T-helper 2 cell treated with Interferon-gamma antibody and Interleukin-4, amounts not matched to agents 100 ng/mL and 5 ng/mL, for 36 hours (primary cell): ENCODE measurements at places on chromosomes 7 and 10. TPM values are rescaled to one million over a fixed set of nuclear protein-coding genes. Genes with fewer than 3 reads are reported as not detected.

Gene ATOH7
- total RNA-seq = not detected in 2 replicates

Gene HACD1
- 0.86 and 1.3 TPM in 2 replicates for total RNA-seq

Gene NKX2-3
- total RNA-seq = not detected in 2 replicates

Gene SPDYE6
- total RNA-seq = not detected in 2 replicates

Gene SH2D4B
- 0.07 and 0.14 TPM in 2 replicates for total RNA-seq

Gene IFIT1B
- total RNA-seq = not detected in 2 replicates

Gene SORBS1
- total RNA-seq = 0.91 and 1.1 TPM in 2 replicates

Gene ZC3HAV1L
- total RNA-seq = 19.7 TPM in 2 replicates

Gene MMRN2
- total RNA-seq = not detected in 2 replicates

Gene PIK3AP1
- 2.7 and 3.1 TPM in 2 replicates for total RNA-seq

Gene CADPS2
- total RNA-seq = not detected in 2 replicates

Gene MPP7
- 4.9 and 5.6 TPM in 2 replicates for total RNA-seq

Gene LHFPL3
- total RNA-seq = not detected in 2 replicates

Gene CPA2
- not detected in 2 replicates for total RNA-seq

Gene STAMBPL1
- 39.4 and 39.5 TPM in 2 replicates for total RNA-seq

Gene TAC1
- not detected in 2 replicates for total RNA-seq

Gene PVRIG
- 46.2 and 49.9 TPM in 2 replicates for total RNA-seq

Gene KMT2C
- total RNA-seq = 58.0 and 66.3 TPM in 2 replicates

Gene LBX1
- total RNA-seq = not detected in 2 replicates

Gene PALD1
- 1.1 and 1.2 TPM in 2 replicates for total RNA-seq

Gene PPIF
- total RNA-seq = 89.0 and 91.0 TPM in 2 replicates

Gene WNT2
- not detected in 2 replicates for total RNA-seq

Gene MYL10
- not detected in 2 replicates for total RNA-seq

Gene EGFR
- not detected in 2 replicates for total RNA-seq

Gene MOGAT3
- total RNA-seq = not detected in 2 replicates

Gene MMD2
- not detected in 2 replicates for total RNA-seq

Gene HOXA13
- not detected in 2 replicates for total RNA-seq

Gene OR13A1
- total RNA-seq = not detected in 2 replicates

Gene ITPRIP
- 20.1 and 20.2 TPM in 2 replicates for total RNA-seq

Gene GIMAP5
- 77.7 and 90.8 TPM in 2 replicates for total RNA-seq

Gene ZNF777
- 13.8 and 15.0 TPM in 2 replicates for total RNA-seq

Gene UNCX
- total RNA-seq = not detected in 2 replicates

Gene ZNF503
- total RNA-seq = 0.07 and 0.18 TPM in 2 replicates

Gene CCDC126
- 5.7 and 7.0 TPM in 2 replicates for total RNA-seq

Gene DDX50
- 47.2 and 48.8 TPM in 2 replicates for total RNA-seq

Gene RAB19
- total RNA-seq = 9.0 and 9.5 TPM in 2 replicates

Gene CNTNAP2
- total RNA-seq = not detected in 2 replicates

Gene KAT6B
- 29.7 and 29.9 TPM in 2 replicates for total RNA-seq

Gene COL28A1
- not detected in 2 replicates for total RNA-seq

Gene TMEM178B
- 0.43 and 0.80 TPM in 2 replicates for total RNA-seq
